Activated T-helper 1 cell treated with Interleukin-2 at 50 U/mL for 16 hours (primary cell): ENCODE measurements at places on chromosomes 6 and 20.

DNA sequence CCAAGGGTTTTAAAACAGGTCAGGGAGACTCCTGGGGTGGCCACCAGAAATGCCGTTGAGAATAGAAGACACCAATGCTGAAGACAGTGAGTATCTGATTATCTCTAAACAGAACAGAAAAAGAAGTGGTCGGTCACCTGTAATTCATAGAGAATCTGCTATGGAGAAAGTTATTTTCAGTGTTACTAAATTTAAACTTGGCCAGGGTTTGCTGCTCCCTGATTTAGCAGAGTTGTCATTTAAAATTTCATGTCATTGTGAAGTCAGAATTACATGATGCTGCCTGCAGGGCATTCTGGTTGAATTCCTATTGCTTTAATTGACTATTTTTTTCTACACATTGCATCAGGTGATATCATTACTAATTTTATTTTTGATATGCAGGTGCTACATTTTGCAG, 114.1 kb downstream of the HS3ST5 start:
- no peak for DNase-seq

GRCh38 chr6:53930330-53930729, 135.5 kb downstream of the LRRC1 start:
- no peak for DNase-seq

DNA sequence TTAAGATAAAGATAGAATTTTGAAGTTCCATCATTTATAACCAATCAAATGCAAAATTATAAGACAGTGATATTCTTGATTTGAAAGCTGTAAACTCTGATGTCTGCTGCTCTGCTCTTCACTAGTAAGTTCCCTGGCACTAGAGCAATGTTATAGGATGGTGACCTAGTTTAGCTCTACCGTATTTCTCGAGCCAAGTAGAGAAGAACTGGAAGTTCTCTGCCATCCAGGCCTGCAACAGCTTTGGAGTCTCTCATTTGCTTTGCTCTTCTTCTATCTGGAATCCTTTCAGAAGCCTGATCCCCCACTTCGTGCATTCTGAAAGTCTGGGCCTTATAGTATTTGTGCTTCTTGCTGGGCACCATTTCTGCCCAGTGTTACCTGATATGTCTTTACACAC, 100.3 kb downstream of the PLCB1 start:
- no peak for DNase-seq

GRCh38 chr6:53646606-53647005, 18.9 kb downstream of the KLHL31 start:
- no peak for DNase-seq

- DNase-seq: no peak
Observed at GRCh38 chr20:36736451-36737182, 9.3 kb downstream of the NDRG3 start.

DNA sequence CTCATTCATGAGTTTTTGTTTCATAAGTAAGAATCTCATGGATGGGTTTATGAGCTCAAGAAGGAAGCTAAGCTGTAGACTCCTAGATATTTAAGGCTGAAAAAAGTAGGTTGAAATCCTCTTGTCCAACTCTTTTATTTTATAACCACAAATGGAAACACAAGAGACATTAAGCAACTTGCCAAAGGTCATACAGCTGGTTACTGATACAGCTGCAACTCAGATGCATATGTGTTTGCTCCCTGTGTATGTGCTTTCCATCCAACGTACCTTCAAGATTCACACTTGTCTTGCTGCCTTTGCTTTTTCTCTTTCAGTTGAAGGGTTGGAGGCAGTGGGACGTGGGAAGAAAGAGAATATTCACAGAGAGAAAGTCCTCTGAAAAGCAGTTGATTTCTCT, 153.5 kb upstream of the STMND1 start:
- no peak for DNase-seq

DNA sequence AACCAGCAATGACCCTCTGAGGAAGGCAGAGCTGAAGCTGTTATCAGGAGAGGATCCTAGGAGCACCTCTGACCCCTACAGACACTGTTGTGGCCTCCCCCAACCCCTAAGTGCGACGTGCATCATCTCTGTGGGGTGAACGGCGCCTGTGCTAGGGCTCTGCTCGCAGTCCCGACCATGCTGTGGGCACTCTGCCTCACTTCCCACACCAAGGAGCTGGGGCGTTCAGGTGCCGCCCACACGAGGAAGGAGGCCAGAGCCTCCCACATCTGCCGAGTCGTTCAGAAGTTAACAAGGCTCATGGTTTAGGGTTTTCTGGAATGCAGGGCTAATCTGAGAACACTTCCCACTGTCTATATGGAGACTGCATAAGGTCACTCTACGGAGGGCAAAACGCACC, 62.1 kb downstream of the GINS1 start:
- DNase-seq: no peak

DNA sequence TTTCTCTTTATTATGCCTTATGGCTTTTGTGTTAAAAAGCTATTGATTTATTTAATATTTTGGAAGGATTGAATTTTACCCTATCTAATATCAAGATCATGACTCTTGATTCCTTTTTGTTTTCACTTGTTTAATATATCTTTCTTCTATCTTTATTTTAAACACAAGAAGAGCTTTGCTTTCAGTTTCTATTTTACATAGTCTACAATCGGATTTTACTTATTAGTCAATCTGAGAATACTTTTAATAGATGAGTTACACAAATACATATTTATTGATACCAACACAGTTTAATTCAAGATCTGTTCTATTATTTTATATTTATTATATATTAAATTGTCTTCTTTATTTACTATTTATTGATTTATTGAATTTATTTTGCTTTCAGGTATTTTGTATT, 218.8 kb downstream of the ESR1 start:
- DNase-seq: no peak

DNA sequence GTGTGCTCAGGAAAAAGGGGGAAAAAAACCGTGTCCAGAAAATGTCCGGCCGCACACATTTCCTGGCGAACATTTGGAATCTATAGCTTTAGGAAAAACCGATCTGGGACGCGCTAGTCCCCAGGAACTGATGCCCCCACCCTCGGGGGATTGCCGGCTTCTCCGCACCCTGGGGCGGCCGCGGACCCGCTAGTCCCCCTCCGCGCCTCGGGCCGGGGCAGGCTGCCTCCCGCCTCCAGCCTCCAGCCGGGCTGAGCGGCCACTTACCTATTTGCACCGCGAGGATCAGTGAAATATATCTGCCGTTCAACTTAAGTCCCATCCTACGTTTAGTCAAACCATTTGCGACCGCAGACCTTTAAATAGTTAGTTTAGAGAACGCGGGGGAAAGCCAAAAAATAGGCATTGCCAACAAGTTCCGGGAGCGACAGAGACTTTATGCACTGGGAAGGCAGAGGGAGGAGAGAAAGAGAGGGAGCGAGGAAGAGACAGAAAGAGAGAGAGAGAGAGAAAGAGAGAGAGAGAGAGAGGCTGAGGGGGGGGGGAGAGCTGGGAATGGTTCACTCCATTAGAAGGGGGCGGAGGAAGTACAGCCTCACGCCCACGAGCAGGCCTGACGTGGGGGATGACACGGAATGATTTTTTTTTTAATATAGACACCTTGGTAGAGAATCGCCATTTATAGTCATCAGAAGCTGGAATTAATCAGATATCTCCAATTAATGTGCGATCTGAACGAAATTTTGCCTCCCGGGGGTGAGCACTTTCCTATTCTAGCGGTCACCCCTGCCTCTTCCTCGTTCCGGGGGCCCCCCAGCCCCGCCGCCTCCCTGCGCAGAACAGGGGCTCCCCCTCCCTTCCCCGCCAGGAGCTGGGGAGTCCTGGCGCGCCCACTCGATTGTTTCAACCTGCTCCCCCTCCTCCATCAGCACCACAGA, at the start of gene NRN1:
Gene NRN1 (minus strand): TSS at position 498 of the 938 bp plus-strand sequence. CDS start 176 bp downstream, at position 322.
- no peak for DNase-seq

- no peak for DNase-seq
Observed at GRCh38 chr6:1316489-1316971, 4.6 kb downstream of the FOXQ1 start.

DNA sequence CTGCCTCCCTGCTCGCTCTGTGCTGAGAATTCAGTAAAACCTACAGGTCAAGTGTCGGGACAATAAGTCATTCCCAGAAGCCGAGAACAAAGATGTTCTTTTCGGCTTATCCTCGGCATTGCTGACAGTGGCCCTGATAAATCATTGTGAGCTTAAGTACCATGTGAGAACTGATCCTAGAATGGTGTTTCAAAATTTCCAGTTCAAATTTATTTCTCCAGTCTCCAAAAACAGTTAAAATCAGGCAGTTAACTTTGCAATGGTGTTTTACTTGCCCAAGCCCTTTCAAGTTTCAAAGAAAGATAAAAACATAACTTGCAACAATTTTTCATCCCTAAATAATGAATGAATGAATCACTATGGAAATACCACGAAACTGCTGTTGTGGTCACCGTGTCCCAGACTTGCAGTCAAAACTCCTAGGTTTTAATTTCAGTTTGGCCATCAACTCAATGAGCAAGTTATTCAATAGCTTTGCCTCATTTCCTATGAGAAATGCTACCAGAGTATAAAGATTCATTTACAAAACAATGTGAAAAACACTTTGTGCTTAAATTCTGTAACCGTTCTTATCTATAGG, 4.3 kb downstream of the ATP5F1E start:
- no peak for DNase-seq

DNA sequence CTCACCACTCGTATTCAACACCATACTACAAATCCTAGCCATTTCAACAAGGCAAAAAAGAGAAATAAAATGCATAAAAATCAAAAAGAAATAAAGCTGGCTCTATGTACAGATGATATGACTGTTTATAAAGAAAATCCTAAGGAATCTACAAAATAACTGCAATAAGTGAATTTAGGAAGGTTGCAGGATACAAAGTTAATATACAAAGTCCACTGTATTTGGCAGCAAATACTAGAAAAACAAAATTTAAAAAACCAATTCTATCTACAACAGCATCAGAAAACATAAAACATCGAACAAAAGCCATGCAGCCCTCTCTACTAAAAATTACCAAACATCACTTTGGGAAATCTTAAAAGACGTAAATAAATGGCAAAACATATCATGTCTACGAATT, 47.6 kb downstream of the RANBP9 start:
- no peak for DNase-seq

DNA sequence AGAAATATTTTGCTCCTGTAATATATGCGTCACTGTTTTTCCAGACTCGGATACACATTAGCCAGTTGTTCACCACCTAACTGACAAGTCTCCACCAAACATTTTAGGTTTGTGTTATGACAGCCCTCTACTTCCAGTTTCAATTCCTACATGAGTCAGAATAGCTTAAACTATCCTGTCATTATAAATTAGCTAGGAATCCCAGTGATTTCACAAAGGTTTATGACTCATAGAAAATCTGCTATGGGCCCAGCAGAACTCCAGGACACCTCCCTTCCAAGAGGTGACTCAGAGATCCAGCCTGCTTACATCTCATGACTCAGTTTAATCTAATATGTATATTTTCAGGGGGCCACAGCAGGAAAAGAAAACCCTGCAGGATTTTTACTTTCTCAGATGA, 17.4 kb upstream of the PLCB4 start:
- no peak for DNase-seq
